LNCaP clone FGC (cell line): ENCODE measurements at places on chromosomes 16 and 17.

GRCh38 chr16:24309258-24310142 lies 53.4 kb downstream of the CACNG3 start:
- DNase-seq: no peak

GRCh38 chr17:45073414-45074070 lies 12.4 kb downstream of the NMT1 start:
- DNase-seq: no peak

- DNase-seq: no peak
Measured at GRCh38 chr17:66791347-66791746, 43.6 kb upstream of the CACNG5 start.

- DNase-seq: peak; percentile 99
Measured at GRCh38 chr17:4136373-4136772, 6.5 kb downstream of the ZZEF1 start.

GRCh38 chr17:59003860-59004259 lies 102.8 kb downstream of the TRIM37 start:
- DNase-seq: no peak

DNA sequence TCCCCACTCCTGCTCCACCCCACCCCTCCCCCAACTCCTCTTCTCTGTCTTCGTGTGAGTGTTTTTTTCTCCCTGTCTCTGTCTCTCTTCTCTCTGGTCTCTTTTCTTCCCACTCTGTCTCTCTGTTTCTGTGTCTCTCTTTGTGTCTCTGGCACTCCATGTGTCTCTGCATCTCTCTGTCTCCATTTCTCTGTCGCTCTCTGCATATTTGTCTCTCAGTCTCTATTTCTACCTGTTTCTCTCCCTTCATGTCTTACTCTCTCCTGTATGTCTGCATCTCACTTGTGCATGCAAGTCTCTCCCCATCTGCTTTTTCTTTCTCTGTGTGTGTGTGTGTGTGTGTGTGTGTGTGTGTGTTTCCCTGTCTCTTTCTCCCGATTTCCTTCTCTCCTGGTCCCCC lies 68.2 kb downstream of the LYRM1 start:
- DNase-seq: no peak

DNA sequence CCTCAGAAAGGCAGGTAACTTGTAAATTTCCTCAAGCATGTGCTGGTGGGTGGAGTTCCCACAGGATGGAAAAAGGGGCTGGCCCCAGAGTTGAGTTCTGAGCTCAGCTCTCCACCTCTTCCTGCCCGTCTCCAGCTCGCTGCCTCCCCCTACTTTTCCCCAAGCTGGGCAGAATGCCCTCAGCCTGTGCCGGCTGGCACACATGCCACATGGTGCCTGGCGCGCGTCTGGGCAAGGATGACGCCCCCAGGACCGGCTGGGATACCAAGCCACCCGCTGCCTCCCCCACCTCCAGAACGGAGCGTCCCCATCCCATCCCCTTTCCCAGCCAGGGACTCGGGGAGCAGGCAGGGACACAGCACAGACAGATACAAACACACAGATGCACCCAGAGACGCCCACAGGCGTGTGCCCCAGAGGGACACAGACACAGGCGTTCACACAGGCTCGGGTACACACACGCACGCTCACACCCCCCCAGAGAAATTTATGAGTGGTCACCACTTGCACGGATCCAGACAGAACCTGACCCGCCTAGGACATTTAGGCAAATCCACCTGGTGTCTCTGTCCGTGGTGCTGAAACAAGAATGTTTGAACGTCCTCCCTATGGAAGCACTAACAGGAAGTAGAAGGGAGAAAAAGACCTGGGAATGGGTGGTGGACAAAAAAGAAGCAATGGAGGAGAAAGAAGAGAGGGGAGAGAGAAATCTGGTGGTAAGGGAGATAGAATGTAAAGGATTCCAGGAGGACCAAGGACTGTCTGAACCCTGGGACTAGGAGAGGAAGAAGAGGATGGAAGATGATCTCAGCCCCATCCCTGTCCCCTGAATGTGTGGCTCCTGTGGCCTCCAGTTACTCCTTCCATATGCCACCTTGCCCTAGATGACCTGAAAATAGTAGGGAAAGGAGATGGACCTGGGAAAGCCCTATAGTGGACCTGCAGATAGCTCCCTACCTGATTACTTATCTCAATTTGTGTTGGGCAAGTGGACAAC lies 15.5 kb downstream of the NEUROD2 start:
- peak; percentile 31 for DNase-seq

DNA sequence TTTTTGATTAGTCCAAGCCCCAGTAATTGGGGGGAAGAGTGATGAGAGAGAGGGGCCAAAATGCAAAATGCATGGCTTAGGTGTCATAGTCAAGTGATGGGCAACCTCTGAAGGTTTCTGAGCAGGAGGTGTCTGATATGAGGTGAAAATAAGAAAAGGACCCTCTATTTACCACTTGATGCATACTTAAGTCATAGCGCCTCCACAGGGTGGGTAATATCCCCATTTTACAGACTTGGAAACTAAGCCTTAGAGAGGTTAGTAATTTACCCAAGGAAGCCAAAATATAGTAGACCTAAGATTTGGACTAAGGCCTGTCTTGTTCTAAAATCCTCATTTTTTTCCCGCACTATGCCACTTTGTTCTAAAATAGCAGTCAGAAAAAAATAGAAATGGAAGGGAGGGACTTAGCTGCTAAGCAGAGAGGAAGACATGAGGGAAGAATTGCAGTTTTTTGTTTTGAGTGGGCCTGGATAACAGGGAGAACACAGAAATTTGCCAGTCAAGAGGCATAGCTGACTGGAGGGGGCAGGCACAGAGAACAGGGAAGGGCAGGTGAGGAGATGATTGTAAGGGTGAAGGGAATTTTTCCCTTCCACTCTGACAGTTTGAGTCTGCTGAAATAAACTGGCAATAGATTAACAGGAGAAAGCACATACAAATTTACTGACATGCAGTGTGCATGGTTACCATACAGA lies 2.3 kb upstream of the GRB2 start:
- no peak for DNase-seq

- DNase-seq: no peak
Measured at GRCh38 chr17:1077986-1078711, 81.2 kb downstream of the TIMM22 start.

DNA sequence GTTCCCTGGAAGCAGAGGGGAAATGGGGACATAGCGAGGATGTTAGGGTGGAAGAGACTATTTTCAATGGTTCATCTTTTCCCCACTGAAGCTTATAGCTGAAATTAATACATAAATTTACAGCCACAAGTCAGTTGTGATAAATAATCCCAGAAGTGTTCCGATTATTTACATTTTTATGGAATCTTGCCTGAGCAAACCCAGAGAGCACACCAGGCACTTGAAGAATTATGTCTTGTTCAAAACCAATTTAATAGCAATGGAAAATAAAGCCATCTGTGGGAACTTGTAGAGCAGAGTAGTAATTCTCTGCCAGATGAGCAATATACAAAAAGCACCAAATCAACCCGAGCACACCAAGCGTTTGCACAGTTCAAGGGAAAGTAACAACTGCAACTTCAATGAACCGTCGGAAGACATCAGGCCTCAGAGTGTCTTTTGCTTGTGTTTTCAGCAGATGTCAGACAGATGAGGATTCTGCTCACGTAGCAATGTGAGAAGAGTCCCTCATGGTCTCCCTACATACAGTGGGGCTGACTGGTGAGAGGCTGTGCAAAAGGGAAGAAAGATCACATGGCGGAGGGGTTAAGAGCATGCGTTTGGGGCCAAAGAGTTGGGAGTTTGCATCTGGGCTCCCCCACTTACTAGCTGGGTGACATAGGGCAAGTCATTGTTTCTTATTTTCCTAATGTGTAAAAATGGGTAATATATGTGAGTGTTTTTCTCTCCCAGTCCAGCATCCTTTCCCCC lies 148.7 kb upstream of the HS3ST2 start:
- DNase-seq: peak; percentile 40

GRCh38 chr16:20042848-20043247 lies 30.8 kb downstream of the GPR139 start:
- no peak for DNase-seq

- DNase-seq: no peak
Measured at GRCh38 chr16:89925596-89926079, 2.5 kb downstream of the TUBB3 start.

DNA sequence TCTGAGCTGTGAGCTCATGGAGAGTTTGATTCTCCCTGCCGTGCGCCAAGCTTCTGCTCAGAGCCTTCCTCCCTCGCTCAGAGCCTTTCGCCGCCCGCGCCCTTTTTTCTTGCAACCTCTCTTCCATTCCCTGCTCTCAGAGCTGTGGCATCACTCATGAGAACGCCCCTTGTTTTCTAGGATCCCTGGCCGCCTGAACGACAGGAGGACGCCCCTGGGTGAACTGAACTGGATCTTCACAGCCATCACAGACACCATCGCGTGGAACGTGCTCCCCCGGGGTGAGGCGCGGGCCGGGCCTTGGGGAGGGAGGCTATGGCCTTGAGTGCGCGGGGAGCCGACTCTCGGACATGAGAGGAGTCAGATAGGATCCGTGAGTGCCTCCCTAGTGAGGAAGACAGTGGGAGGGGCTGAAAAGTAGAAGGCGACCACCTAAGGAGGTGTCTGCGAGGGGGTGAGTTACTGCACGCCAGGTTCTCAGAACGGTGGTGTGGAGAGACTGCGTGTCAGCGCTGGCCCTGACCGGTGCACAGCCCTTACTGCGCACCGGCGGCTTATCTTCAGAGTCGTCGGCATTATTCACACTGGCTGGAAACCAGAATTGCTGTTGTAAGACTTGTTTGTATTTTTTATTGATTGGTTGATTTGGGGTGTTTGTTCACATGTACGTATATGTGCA lies 169.5 kb upstream of the CHMP6 start:
- no peak for DNase-seq

DNA sequence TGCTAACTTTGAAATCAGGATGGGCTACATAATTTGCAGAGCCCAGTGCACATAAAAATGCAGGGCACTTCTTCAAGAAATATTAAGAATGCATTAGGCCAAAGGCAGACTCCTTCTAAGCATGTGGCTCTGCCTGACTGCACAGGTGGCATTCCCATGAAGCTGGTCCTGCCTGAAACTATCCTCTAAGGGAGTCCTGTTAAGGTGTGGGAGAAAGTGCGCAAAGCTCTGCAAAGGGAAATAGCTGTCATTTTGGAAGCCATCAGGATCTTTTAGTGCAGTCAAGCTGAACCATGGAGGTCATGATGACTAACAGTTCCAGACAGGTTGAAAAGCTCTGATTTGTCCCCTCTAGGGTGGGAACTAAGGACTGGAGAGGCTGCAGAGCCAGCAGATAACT lies 41.9 kb upstream of the CRHR1 start:
- no peak for DNase-seq

GRCh38 chr17:13073018-13073417 lies 55.2 kb upstream of the ELAC2 start:
- no peak for DNase-seq

- DNase-seq: no peak
Measured at GRCh38 chr16:23147666-23148065, 1.6 kb downstream of the USP31 start.

DNA sequence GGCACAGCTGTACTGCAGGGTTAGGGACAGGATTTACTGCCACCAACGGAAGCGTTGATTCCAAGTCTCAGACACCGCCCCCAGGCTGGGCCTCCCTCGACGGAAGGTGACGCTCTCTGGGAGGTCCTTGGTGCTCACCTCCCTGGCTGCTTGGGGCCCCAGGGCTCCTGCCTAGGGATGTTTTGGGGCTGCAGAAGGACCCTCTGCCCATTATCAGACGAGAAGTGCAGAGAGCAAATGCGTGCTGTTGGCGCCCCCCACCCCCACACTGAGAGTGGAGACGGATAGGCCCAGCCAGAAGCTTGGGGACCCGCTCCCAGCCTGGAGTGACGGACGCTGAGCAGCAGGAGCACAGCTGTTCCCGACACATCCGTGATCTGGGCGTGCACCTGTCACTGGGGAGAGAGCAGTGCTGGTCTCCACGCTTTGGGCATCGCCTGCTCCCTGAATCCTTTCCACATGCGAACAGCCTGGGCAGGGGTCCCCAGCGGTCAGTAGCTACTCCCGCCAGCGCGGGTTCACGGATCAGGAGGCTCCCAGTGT lies 5.1 kb upstream of the SOX8 start:
- no peak for DNase-seq

DNA sequence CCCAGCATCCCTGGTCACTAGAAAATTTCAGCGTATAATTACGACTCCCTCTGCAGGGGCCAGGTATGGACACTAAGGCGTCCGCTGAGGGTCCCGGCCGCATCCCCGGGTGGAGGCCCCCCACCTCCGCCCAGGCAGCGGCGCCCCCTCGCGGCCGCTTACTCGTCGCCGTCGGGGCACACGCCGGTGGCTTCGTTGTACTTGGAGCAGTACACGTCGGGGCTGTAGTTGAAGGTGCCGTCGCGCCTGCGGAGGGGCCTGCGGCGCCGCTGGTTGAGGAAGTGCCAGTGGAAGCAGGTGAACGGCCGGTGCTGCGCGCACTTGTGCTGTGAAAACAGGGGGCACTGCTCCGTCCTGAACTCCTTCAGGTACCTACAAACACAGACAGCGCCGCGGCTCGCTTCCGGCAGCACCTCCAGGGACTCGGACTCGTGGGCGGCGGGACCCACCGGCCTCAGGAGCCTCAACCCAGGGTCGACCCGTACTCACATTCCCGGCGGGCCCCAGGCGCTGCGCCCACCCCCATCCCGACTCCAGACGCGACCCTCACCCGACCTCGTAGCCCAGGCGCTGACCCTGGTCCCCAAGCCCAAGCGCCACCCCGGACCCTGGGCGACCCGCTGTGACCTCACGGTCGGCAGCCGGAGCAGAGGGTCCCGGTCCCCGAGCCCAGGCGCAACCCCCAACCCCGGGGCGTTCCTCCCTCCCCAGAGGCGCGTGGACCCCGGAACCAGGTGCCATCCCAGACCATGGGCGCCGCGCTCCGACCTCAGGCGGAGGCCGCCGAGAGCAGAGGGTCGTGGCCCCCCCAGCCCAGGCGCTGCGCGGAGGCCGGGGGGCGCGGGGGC lies 596 bp downstream of the UNKL start:
- DNase-seq: no peak

DNA sequence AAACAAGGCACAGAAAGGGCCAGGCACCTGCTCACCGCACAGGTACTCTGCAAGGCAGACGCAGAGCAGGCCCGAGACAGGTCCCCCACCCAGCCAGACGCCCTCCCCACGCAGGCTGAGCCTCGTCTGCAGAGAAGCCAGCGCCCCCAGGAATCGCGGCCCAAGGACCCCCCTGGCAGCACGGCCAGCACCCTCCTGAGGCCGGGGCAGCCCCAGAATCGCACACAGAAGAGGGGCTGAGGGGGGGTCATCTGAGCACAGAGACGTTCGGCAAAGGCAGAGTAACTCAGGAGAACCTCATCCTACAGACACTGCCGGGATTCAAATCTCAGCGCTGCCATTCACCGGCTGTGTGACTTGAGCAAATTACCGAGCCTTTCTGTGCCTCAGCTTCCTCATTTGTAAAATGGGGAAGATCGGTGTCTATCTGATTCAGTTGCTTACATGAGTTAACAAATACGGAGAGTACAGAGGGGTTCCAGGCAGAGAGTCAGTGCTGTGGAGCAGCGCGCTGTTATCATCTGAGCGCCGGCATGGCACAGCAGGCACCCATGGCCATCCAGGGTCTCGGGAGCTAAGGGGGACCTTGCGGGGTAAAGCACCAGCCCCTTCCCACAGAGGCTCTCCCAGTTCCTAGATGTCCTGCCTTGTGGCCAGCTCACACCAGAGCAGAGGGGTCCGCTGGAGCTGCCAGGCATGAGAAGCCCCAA lies 10.4 kb downstream of the EMC6 start:
- DNase-seq: no peak

GRCh38 chr17:46194393-46195216 lies 1.4 kb upstream of the KANSL1 start:
- DNase-seq: no peak
